ENCODE measurements at places on chromosomes 2 and 18.

DNA sequence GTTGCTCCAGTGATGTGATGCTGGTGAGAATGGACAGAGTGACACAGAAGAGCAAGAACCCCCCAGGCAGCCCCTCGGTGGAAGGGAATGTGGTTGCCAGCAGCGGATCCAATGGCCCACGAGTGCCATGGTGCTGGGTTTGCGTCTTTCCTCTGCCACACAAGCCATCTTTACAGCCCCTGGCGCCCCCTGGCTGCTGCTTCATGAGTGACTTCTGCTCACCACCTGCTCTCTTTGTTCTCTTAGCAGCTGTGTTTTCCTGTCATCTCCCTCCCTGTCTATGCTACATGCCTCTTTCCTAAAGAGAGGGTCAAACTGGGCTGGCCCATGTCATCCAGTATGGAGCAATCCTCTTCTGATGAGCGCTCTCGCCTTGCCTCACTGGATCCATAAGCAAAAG lies 300.0 kb upstream of the SMIM21 start:
- DNase-seq = no peak

DNA sequence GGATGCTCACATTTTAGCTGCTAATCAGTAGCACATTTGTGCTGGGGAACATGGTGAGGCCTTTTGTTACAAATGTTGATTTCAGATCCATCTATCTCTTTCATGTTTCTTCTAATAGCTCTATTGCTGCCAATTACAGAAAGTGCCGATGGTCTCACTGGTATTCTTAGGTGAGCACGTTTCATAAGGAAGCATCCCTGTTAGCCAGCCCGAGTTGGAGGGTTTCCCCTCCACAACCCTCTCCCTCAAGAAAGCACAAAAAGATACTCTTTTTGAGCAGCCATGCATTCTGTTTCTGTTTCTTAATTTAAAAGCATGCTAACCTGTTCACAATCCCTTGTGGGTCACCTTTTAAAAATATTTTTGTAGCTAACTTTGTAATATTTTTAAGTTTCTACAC lies 30.8 kb upstream of the ST8SIA5 start:
- DNase-seq = no peak

DNA sequence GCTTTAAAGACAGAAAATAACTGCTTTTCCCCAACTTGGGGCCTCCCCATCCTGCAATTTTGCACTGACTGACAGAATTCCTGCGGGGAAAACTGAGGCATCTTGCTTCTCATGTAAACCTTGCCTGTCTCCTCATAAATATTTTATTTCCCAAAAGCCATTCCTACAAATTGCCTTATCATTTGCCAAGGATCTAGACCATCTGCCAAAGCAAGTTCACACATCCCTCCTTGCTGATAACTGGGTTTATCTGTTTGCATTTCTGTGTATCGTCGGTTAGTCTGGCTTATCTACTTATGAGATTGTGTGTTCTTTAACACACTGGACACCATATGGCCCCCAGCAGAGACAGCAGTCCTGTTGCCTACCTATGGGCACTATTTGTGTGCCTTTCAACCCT lies 3.0 kb upstream of the CNGA3 start:
- no peak for DNase-seq

- DNase-seq = no peak
Measured at GRCh38 chr18:59616501-59616900, 80.7 kb downstream of the CCBE1 start.

GRCh38 chr2:64629875-64630274 lies 23.8 kb downstream of the SERTAD2 start:
- DNase-seq = no peak
